ENCODE measurements at places on chromosomes 12 and 14. TPM values are rescaled to one million over a fixed set of nuclear protein-coding genes. Genes with fewer than 3 reads are reported as not detected.
A peak's percentile ranks its signal among the peaks of the same experiment; 100 is the strongest.

PMCH gene
- not detected for total RNA-seq

DNA sequence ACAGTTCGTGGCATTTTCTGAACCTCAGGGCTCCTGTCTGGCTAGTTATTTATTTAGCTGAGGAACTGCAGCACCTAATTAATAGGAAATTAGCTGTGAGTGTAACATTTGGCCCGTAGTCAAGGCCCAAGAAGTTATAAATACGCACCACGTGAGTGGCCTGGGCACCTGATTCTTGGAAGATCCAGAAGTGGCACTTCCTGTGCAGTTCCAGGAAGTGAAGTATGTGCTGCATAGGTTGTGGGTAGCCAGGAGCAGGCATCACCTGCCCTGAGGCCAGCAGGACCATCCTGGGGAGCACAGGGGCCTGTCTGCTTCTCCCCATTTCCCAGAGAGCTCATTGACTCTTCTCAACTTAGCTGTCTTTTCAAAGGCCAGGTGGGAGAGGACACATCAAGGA lies 255.6 kb downstream of the NRXN3 start:
- DNase-seq = no peak

DNA sequence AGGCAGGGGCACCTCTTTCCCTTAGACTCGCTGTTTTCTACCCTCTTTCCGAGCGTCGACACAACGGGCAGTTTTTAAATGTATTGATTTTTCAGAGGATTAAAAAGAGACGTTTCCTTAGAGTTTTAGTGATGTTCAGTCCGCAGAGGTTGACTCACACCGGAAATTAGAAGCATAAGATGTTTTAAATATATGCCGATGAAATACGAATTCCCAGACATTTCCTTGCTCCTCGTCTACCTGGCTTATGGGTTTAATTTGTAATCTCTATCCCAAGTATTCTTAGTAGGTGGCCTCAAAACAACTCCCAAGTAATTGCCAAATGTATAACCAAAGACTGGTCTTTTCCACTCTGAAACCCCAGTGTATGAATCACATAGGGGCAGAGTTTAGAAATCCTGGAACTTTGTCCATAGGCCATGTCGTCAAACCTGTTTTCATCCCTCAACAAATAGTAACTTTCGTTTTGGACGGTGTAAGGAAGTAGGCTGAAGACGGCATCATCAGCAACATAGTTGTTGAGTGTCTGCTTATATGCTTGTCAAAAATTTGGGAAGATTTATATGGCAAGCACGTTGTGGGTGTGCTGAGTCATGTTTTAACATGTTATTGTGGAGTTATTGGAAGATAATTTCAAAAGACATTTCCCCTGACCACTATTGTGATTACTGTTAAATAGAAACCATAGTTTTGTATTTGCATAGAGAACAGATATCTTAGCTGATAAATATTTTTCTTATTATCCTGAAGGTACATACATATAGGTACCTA lies 824 bp downstream of the TBK1 start:
- DNase-seq = peak; percentile 8

DNA sequence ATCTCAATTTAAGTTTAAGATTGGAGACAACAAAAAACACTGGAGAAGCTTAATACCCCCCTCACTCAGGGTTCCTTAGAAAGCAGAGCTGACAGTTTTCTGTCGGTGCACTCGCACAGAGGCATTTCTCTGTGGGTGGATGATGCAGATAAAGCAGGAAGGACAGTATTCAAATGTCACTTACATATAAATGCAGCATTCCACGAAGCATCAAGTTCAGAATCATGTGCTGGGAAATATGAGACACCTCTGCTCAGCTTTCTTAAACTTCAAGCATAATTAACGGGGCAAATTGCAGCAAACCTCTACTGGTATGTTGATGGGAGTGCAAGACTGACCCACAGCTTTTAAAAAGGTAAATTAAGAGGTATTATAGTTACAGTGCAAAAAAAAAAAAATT lies 68.7 kb downstream of the DICER1 start:
- no peak for DNase-seq

DNA sequence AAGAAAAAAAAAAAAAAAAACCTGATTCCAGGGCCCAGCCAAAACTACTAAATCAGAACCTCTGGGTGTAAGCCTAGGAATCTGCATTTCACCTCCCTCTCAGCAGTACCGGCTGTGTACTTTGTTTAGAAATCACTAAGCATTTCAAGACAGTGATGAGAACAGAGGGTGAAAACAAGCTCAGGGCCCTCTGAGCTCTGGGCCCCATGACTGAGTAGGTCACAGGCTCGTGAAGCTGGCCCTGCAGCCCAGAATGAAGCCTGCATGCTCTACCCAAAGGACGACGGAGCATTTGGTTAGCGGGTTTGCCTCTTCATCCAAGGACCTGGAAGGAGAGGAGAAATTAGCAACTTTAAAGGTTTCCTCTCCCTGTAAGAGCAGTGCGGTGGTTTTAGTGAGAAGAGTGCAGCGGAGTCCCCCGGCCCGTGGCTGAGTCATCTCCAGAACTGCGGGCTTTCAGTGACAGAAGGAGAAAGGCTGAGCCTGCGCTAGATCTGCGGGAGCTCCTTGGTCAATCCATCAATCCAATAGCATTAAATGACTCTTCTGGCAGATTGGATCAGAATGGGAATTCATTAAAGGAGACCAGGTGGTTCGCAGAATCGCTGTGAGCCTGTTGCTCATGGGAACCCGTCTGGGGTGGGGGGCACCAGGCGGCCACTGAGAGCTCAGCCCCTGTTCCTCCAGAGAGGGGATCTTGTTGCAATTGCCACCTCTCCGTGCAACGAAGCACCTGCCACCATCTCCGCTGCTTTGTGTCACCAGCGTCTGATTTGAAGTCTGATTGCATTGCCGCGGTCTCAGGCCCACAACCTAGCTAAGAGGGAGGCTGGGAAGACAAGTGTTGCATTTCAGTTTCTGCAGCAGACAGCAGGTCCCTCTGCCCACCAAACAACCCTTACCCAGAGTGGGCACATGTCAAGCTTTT lies 7.3 kb downstream of the IL31 start:
- peak; percentile 30 for DNase-seq

GRCh38 chr14:96225745-96226151 lies 21.1 kb downstream of the BDKRB2 start:
- no peak for DNase-seq
